IPS DF 19.7 (cell line): ENCODE measurements at places on chromosomes 1 and 21.

DNA sequence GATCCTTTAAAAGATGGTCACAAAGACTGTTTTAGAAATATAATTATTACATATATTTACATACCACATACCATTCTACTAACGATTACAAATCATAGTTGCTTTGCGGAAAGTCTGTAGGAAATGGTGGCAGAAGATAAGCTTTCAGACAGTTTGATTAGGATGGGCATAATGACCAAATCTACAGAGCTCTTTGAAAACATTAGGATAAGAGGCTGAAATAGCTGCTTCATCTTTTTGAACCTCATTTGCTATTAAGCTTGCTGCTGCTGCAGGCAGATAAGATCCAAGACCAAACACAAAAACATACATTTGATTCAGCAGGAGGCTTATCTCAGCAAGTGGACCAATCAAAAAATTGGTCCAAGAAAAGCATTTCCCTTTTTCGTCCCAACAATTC lies 47.1 kb downstream of the DDAH1 start:
- no peak for DNase-seq

DNA sequence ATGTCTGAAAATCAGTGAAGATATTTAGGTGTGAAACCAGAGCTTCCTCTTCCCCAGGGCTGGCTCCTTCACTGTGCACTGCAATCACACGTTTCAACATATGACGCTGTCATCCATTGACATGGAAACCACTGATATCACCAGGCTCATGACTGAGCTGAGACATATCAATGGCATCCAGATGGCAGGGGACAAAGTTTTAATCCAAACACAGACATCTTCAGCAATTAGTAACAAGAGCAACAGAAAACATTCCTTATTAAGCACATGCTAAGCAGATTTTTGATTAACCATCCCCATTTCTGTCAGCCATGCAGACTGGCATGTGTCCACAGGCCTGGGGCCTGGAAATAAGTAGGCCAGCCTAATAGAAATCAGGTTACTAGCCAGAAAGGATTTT lies 108.0 kb upstream of the ADAR start:
- DNase-seq: no peak

GRCh38 chr1:240027059-240027462 lies 64.6 kb upstream of the FMN2 start:
- no peak for DNase-seq

- DNase-seq: no peak
These were observed 79.1 kb upstream of the VAMP3 start for GRCh38 chr1:7692005-7692404.

DNA sequence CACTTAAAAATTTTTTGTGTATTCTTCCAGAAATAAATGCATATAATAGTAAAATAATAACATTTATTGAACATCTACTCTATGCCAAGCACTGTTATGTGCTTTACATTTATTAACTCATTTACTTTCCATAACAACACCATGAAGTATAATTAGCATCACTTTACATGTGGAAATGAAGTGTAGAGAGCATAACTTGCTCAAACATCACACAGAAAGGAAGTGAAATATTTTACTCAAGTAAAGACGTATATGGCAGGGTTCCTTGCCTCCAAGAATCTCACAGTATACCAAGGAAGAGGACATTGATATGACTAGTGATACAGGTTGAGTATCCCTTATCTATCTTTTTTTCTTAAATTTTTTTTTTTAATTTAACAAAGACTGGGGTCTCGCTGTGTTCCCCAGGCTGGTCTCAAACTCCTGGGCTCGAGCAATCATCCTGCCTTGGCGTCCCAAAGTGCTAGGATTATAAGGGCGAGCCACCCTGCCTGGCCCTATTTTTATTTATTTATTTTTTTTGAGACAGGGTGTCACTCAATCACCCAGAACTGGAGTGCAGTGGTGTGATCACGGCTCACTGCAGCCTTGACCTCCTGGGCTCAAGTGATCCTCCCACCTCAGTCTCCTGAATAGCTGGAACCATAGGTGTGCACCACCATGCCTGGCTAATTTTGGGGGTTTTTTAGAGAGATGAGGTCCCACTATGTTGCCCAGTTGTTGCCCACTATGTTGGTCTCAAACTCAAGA lies 7.7 kb upstream of the CLIC4 start:
- DNase-seq: no peak

- peak; percentile 98 for DNase-seq
These were observed 6.0 kb downstream of the TRNP1 start for GRCh38 chr1:26999440-26999987.
